Naive thymus-derived CD8-positive, alpha-beta T cell (primary cell): ENCODE measurements at places on chromosomes 3 and 15. TPM values are rescaled to one million over a fixed set of nuclear protein-coding genes. Genes with fewer than 3 reads are reported as not detected.

GRCh38 chr15:89114990-89115389 is 26.7 kb downstream of the ABHD2 start:
- no peak overlapping the region for H3K27ac ChIP-seq
- no peak overlapping the region for H3K4me3 ChIP-seq
- DNase-seq, result no peak

- no peak overlapping the region for H3K4me3 ChIP-seq
- H3K4me1 ChIP-seq, result no peaks in the 10 kb centered on the region
- H3K36me3 ChIP-seq, result no peaks in the 10 kb centered on the region
- H3K27ac ChIP-seq, result no peak overlapping the region
- DNase-seq, result no peak
- peaks cover 14% of the 10 kb centered on the region for H3K27me3 ChIP-seq
Observed at GRCh38 chr3:36317915-36318314, 62.4 kb upstream of the STAC start.

- H3K27me3 ChIP-seq, result peaks cover 22% of the 10 kb centered on the region
- H3K27ac ChIP-seq, result no peak overlapping the region
- H3K4me3 ChIP-seq, result no peak overlapping the region
- no peaks in the 10 kb centered on the region for H3K4me1 ChIP-seq
- no peak for DNase-seq
Observed at GRCh38 chr15:75073197-75073596, 49.8 kb downstream of the PPCDC start.

The KCNAB1 gene
- 0.16 TPM for polyA plus RNA-seq

GRCh38 chr15:42130246-42130986 is 26.0 kb downstream of the PLA2G4F start:
- no peaks in the 10 kb centered on the region for H3K36me3 ChIP-seq
- no peak for DNase-seq
- no peaks in the 10 kb centered on the region for H3K4me1 ChIP-seq
- H3K27me3 ChIP-seq, result peaks cover 11% of the 10 kb centered on the region
- no peak overlapping the region for H3K4me3 ChIP-seq

- no peaks in the 10 kb centered on the region for H3K4me1 ChIP-seq
- H3K27me3 ChIP-seq, result peaks cover 12% of the 10 kb centered on the region
- DNase-seq, result no peak
Observed at GRCh38 chr15:99230867-99231266, 18.5 kb downstream of the TTC23 start.

- H3K36me3 ChIP-seq, result peaks cover 24% of the 10 kb centered on the region
- H3K27ac ChIP-seq, result no peak overlapping the region
- no peak overlapping the region for H3K4me3 ChIP-seq
- DNase-seq, result no peak
Observed at GRCh38 chr3:129673897-129674797, 67.7 kb upstream of the PLXND1 start.
